ENCODE measurements at places on chromosomes 12 and 14.

DNA sequence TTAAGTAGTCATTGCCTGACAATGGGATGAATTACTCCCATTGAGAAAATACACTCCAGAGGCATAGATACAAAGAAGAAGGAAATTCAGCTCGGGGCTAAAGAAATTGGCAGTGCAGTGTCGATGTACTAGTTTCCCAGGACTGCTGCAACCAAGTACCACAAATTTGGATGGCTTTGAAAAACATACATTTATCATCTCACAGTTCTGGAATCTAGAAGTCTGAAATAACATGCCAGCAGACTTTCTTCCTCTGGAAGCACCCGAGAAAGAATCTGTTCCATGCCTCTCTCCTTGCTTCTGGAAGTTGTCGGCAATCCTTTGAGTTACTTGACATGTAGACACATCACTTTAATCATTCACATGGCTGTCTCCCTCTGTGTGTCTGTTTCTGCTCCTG, 101.9 kb downstream of the TMTC3 start:
- no peak for DNase-seq

- peak; percentile 52 for DNase-seq
Measured at GRCh38 chr14:59213368-59214315, 25.2 kb downstream of the DAAM1 start.

GRCh38 chr14:29857551-29857950, 70.1 kb downstream of the PRKD1 start:
- DNase-seq = no peak

DNA sequence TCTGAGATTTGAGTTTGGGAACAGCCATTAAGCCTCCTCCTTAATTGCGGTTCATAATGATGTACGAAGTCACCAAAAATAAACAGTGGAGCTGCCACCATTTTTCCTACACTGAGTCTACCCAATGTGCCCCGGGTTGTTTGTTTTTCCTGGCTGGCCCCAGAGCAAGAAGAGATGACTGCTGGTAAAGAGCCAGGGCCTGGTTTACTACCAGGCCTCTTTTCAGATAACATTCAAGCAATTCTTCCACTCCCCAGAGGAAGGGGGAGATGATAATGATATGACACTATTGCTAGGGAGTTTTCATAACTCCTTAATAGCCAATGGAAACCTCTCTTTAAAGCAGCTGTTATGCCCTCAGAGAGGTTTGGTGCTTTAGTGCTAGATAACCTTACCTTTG, 42.3 kb downstream of the BRAP start:
- DNase-seq = no peak

DNA sequence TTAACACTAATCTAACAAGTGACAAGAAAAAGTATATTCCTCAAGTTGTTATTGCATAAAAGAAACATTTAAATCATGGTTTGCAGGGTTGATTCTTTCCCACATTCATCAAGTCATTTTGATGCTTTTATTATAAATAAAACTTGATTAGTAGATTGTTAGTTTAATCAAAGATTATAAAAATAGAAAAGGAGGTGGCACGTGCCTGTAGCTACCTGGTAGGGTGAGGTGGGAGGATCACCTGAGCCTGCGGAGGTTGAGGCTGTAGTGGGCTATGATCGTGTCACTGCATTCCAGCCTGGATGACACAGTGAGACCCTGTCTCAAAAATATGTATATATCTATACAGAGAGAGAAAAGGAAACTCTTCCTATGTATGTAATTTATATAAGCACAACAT, 433.2 kb upstream of the RGS6 start:
- no peak for DNase-seq

Measured in NCI-H1417 (cell line).